Gastroesophageal sphincter (tissue), 4 donors: ENCODE measurements at places on chromosomes 3 and 15. TPM values are rescaled to one million over a fixed set of nuclear protein-coding genes. Genes with fewer than 3 reads are reported as not detected.

KNG1 gene
- total RNA-seq, result not detected

PATL2 gene
- 0.81 TPM for total RNA-seq

COPS2 gene
- 68.2 TPM for total RNA-seq

GNAT1 gene
- total RNA-seq, result not detected

RAB6B gene
- 5.0 TPM for total RNA-seq

MYZAP gene
- total RNA-seq, result 234 TPM

GJD2 gene
- total RNA-seq, result not detected

SCAANT1 gene
- not detected for total RNA-seq

DNA sequence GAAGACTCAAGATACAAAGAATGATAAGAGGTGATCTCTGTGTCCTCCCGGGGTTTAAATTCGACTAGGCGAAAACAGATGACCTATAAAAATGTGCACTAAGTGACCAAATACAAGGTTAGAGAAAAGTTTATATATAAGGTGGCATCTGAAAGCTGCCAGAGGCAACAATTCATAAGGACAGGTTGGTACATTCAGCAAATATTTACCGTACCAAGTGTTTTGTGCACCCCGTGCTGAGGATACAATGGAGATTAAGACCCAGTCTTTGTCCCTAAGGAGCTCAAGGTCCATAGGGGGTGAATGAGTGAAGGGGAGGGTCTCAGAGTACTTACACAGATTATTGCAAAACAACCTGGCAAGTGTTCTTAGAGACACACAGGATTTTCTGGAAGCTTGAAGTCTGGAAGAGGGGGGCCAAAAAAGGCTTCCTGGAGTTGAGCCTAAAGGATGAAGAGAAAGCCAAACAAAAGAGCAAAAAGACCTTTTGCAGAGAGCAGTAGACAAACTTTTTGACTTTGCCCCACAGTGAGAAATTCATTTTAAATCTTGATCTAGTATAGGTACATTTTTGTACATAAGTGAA is 71.4 kb upstream of the LRIG1 start:
- ATAC-seq, result no peak

DNA sequence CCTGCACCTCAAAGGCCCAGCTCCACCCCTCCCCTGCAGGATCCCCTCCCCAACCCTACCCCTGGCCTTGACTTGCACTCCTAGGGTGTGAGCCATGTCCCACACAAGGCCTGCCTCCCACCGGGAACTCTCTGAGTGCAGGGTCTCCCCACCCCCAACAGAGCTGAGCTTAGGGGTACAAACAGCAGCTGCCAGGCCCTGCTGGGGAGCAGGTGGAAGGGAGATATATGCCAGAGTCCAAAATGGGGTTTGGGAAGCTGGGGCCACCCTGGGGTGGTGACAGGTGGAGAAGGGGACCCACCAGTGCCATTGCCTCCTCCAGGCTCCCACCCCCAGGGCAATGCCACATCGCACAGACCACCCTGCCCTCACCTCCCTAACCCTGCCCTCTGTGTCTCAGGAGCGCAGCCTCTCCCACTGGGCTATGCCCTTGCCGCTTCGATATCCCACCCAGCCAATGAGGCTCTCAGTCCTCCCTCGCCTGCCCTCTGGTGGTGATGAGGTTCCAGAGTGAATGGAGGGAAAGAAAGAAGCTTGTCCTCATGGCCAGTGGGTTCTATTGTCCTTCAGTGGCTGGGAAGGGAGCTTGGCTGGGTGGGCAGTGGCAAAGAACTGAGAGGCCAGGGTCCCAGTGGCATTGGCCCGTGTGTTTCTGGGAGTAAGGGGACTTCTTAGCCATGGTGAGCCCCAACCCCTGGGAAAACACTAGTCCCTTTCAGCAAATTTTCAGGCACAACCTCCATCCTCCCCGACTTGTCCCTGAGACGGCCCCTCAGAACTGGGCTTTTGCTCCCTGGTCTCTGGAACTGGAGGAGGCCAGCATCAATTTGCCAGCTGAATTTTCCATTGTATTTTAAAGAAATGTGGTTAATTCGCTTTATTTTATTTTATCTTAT is 46.8 kb downstream of the CYP11A1 start:
- ATAC-seq, result peak; percentile 27

GRCh38 chr15:87711026-87711425 is 545.5 kb downstream of the NTRK3 start:
- no peak for ATAC-seq

DNA sequence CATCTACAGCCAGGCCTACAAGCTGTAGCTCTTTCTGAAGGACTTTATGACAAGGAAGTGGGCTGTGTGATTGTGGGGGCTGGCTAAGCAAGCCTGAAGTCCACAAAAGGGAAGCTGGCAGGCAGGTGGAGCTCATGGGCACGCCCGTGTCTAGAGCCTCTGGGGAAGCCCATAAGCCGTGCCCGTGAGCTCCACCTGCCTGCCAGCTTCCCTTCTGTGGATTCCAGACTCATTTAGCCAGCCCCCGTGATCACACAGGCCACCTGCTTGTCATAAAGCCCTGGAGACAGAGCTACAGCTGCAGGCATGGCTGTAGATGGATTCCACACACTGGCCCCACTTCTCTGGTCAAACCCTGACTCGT is 15.2 kb downstream of the EFCC1 start:
- no peak for ATAC-seq

- ATAC-seq, result no peak
Observed at GRCh38 chr3:14497321-14497720, 42.8 kb downstream of the GRIP2 start.

DNA sequence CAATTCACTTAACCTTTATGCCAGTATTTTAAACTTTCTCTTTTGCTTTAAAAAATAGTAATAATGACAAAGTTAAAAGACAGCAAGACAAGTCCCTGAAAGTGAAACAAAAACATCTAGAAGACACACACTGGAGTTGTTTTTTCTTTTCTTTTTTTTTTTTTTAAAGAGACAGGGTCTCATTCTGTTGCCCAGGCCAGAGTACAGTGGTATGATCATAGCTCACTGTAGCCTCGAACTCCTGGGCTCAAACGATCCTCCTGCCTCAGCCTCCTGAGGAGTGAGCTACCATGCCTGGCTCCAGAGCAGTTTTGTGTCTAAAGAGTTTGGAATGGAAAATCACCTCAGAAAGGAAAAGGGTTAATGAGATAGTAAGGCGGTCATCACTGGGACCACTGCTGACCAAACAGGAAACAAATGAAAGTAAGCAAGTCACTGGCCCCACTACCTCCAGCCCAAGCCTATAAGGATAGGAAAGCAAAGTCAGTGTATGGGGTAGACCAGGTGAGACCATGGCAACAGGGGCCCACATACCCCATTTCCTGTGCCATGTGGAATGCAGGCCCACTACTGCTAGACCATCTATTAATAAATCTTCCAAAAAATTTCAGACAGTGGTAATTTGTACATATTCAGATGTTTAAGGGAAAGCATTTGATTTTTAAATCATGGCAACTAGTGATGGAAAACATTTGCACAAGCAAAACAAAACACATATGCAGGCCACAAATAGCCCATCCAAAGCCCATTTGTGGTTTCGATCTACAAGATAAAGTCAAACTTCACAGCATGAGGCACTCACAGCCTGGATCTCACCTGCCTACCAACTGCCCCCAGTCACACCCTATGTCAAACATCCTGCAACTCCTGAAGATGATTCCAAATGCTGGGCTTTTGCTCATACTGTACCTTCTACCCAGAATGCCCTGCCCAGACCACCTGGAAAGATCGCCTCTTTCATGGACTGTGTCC is 62.6 kb downstream of the OSBPL10 start:
- no peak for ATAC-seq

DNA sequence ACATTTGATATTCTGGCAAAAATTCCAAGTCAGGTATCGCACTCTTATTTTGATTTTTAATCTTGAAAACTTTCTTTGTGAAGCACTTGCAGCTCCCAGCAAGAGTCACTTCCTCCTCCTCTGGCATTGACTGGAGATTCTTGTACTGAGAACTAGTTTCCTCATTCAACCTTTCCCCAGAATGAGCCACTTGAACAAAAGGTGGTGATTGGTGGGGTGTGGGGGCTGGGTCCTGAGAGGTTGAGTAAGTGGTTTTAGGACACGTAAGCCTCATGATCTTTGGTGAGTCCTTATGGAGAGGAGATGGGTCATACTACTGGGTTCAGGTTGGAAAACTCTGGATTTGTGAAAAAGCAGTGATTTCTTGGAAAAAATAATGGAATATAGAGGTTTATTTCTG is 32.3 kb upstream of the ONECUT1 start:
- ATAC-seq, result no peak

DNA sequence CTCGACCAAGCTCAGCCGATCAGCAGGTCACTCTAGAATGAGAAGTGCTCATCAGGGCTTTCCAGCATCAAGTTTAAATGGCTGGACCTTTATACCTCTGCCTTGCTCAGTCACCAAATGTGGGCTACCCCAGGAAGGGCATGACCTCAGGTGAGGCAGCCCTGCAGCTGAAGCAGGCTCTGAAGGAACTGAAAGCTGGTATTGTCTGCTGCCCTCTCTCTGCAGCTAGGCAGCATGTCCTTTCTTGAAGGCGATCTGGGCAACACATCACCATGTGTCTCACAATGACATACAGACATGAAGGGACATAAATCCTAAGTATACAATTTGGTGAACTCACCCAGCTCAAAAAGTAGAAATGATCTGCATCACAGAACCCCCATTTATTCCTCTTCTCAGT is 38.7 kb upstream of the ARID3B start:
- no peak for ATAC-seq

DNA sequence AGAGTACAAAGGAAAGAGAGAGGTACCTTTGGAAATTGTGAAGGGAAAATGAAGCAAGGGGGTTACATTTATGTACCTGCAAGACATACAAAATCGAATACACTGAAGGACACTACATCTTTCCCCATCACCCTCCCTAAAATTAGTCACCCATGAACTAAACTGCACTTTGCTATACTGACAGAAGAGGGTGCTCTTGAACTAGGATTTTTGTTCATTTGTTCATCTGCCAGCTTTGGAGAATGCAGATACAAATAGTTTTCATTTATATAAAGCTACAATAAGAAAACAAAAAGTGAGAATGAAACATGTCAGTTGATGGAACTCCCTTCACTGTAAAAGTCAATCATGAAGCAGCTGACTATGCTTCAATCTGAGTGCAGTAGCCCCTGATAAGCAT is 55.7 kb downstream of the PCCB start:
- ATAC-seq, result no peak

- ATAC-seq, result no peak
Observed at GRCh38 chr3:13707456-13707855, 158.5 kb downstream of the FBLN2 start.

DNA sequence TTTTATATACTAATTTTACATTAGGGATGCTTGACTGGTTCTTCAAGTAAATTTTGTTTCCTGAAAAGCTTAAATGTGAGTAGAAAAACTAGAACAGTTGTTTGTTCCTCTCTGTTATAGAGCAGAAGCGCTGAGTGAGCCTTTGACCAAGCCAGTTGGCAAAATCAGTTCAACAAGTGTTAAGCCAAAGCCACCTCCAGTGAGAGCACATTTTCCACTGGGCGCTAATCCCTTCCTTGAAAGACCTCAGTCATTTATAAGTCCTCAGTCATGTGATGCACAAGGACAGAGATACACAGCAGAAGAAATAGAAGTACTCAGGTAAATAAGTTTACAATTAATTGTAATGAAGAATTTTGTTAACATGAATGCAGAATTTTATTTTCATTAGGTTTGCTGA is 14.6 kb downstream of the CAPN7 start:
- no peak for ATAC-seq

- no peak for ATAC-seq
Observed at GRCh38 chr15:99154271-99154670, 49.4 kb downstream of the SYNM start.

DNA sequence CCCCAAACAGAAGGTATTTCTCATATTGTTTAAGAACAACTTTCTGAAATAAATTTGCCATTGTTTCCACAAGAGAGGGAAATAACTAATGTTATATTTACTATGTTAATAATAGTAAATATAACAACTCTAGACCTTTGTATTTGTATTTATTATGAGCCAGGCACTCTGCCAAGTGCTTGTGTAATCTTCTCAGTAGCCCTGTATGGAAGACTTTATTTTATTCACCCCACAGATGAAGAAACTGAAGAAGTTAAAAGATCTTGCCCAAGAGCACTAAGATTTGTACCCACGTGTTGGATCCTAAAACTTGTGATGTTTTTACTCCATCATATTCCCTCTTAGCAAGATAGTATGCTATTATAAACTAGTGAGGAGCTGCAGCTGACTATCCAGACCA is 12.0 kb upstream of the GNB4 start:
- ATAC-seq, result no peak

GRCh38 chr3:16508591-16508995 is 4.9 kb downstream of the RFTN1 start:
- ATAC-seq, result no peak

GRCh38 chr3:32495609-32496008 is 7.0 kb downstream of the CMTM6 start:
- ATAC-seq, result no peak

GRCh38 chr15:58437531-58438105 is 5.8 kb downstream of the LIPC start:
- no peak for ATAC-seq

- ATAC-seq, result no peak
Observed at GRCh38 chr3:58287354-58287753, 18.7 kb upstream of the RPP14 start.

DNA sequence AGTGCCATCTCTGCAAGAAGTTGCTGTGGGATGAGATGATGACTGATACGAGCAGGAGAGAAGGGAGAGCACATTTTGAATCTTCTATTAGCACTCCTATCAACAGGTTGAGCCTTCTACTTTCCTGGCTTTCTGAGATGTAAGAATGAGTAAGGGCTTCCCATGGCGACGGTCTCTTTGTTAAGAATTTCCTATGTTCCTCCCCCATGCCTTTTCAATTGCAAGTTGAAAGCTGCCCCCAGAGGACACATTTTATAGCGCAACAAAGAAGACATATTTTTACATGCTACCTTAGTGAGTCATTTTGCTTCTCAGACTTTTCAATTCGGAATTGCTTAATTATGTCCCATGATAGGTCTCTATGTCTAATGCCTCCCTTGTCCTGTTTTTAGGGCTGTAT is 71.3 kb upstream of the LRTM1 start:
- ATAC-seq, result no peak

GRCh38 chr15:97747342-97747741 is 213.2 kb upstream of the ARRDC4 start:
- ATAC-seq, result no peak

GRCh38 chr3:15983232-15983631 is 185.5 kb upstream of the ANKRD28 start:
- ATAC-seq, result no peak

DNA sequence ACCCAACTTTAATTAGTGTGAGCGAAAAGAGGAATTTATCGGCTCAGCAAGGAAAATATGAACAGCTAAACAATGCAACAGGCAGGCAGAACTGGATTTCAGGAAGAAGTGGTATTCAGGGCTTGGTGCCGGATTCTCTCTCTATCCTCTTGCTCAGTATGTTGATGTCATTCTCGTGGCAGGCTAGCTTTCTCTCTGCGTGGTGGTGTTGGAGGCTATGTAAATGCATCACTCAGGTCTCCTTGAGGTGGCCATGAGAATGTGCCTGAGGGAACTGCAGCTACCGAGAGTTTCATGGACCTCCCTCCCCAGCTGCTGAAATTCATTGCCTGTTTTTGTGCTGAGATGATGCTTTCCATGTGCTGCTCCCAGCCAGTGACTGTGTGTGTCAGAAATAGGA is 18.3 kb upstream of the SYN2 start:
- no peak for ATAC-seq

- no peak for ATAC-seq
Observed at GRCh38 chr15:70017801-70018200, 79.9 kb downstream of the TLE3 start.

- no peak for ATAC-seq
Observed at GRCh38 chr3:129645286-129645685, 38.8 kb upstream of the PLXND1 start.

GRCh38 chr15:49709646-49710214 is 88.9 kb downstream of the DTWD1 start:
- ATAC-seq, result no peak
